Stimulated activated naive B cell treated with anti-CD40 and anti-IgM and Interleukin-4, amounts not matched to agents 10 μg/mL and 1 μg/mL and 100 μg/mL, for 72 hours (primary cell): ENCODE measurements at places on chromosomes 4 and X.

- no peak for DNase-seq
Measured at GRCh38 chr4:10097906-10098779, 18.5 kb downstream of the WDR1 start.

DNA sequence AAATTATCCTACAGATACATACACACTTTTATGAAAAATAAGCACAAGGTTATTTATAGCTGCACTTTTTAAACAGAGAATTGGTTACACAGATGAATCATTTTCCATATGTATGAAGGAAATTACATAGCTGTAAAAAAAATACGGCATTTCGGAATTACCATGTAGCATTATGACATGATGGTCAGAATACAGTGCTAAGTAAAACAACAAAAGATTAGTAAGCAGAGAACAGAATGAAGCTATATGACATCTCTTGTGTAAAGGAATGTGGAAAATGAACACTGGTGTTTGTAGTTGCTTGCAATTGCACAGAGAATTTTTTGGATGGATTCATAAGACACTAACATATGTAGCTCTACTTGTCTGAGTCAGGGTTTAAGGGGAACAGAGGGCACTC lies 1222.0 kb upstream of the PRKX start:
- DNase-seq, result no peak

DNA sequence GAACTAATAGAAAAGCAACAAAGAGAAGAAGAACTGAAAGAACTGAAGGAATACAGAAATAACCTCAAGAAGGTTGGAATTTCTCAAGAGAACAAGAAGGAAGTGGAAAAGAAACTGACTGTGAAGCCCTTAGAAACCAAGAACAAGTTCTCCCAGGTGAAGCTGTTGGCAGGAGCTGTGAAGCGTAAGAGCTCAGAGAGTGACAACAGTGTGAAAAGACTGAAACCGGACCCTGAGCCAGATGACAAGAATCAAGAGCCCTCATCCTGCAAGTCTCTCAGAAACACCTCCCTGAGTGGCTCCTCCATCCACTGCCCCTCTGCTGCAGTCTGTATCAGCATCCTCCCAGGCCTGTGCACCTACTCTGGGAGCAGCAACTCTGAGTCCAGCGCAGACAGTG lies 8.4 kb upstream of the FHDC1 start:
- no peak for DNase-seq

DNA sequence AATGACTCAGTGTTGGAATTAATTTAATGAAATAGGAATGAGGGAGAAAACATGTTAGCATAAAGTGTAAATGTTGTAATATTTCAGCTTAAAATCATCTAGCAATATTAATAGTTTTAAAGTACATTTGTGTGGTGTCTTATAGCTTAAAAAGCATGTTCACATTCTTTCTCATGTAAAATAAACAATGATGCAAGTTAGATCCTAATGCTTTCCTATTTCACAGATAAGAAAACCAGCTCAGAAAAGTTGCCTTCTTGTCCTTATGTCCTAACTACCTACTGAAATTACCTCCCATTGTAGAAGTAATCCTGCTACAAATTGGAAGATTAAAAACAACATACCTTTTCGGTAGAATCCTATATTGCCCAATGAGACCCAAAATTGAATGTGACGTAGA lies 40.9 kb upstream of the PRDM8 start:
- DNase-seq, result no peak

DNA sequence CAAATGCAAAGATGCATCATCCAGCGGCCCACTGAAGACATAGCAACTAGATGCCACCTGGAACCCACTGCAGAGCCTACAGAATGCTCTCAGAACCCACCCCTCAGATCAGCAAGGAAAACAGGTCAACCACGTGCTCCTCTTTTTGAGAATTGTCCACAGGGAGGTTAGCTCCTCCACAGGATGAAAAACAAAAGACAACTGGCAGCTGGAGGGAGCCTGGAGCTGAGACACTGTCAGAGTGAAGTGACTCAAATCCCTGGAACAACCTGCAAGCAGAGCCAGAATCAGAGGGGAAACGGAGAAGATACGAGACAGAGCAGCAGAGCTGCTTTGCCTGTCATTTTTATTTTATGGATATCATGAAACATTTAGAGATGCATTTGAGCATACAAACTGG lies 277.6 kb downstream of the GASK1B start:
- no peak for DNase-seq
